ENCODE measurements at places on chromosomes 16 and 17.

DNA sequence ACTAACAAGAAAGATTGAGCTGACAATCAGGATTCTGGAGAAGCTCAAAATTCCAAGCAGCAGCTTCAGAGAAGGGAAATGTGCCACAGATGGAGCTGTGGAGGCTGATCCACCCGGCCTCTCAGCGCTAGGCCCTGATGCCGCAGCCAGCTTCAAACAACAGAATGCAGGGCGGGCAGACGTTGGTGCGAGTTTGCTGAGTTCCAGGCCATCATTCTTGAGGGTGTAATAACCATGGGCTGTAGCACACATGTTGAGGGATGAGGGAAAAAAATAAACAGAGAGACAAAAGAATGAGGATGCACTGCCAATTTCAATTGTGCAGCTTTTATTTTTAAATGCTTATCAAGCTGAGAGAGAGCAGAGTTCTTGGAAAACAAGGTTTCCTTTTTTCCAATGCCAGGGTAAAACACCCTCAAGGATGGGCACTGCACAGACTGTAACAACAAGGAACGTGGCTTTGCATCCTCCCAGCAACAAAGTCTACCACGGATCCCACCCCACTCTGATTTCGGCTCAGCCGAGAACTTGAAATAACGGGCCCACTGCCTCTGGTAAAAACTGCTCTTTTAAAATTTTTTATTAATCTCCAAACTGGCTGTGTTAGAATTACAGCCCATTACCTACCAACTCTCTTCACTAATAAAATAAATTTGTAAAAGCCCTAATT, 90.2 kb downstream of the SMG6 start:
- DNase-seq = no peak

- DNase-seq = peak; percentile 76
Observed at GRCh38 chr17:32523017-32523680, 36.4 kb downstream of the CDK5R1 start.

DNA sequence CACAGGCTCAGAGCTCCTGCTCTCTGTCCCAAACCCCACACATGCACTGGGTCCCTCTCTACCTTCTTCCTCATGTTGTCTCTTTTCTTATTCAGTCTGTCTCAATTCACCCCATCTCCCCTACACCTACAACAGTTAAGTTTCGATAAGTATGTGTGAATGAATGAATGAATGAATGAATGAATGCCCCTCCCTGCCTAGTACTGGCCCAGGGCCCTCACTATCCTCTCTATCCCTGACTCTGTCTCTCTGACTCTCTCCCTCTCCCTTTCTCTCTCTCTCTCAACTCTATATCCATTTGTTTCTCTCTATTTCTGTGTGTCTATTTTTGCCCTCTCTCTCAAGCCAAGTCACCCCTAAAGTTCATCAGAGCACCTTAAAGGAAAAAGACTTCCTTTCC, 6.7 kb upstream of the KRT9 start:
- no peak for DNase-seq

GRCh38 chr16:59169168-59169567, 435.1 kb upstream of the GOT2 start:
- DNase-seq = no peak

- no peak for DNase-seq
Observed at GRCh38 chr17:80315517-80316182, 55.0 kb downstream of the RNF213 start.

GRCh38 chr17:11559601-11560000, 38.7 kb upstream of the DNAH9 start:
- DNase-seq = no peak

DNA sequence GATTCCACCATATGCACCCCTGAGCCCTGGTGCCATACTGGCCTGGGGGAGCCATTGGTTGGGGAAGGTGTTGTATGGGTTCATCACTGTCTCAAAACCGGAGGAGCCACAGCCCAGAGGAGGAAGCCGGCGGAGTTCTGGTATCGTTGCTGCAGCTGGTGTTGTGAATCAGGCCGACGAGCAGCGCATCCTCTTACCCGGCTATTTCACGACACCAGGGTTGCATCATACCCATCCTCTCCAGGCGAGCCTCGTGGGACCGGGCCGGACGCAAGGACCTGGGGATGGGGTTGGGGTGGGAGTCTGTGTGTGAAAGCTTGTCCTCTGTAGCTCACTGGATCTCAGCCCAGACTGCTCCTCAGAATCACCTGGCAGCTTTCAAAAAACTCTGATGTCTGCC, 6.6 kb upstream of the SLC12A3 start:
- peak; percentile 26 for DNase-seq

DNA sequence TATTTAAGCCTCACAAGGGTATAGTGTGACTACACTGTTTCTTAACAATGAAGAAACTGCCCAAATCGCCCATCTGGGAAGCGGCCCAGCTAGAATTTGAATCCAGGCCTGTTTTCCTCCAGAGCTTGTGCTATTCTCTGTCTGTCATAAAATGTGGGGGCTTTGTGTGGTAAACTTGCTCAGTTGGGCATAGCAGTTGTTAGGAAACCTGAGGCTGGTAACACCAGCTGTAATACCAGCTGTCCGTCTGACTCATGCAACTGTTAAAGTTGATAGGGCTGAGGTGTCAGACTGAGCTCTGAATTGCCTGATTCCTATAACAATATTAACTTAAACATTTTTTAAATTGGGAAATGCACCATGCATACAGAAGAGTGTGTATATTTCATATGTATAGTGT, 9.3 kb downstream of the NOD2 start:
- DNase-seq = no peak

DNA sequence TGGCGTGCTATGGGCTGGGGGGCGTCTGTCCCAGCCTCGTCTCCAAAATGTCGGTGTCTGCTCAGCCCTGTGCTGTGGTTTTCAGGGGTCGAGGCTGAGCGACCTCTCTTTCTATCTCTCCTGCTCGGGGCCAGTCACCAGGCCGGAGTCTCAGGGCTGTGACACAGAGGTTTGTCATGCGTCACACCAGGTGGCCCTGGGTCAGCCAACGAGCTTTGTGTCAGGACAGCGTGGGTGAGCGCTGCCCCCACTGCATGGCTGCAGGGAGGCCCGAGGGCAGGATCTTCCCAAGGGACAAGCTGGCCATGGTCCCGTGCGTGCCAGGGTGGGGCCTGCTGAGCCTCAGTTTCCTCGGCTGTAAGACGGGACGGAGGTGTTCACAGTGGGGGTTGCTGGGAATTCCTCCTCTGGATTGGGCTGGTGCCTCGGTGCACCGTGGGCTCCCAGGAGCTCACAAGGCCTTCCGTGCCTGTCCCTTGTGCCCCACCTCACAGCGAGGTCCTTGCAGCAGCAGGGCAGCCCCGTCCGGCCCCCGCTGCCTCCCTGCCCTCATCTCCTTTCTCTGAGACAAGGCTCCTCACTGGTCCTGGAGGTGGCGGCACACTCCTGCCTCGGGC, 50.5 kb downstream of the CBFA2T3 start:
- no peak for DNase-seq

DNA sequence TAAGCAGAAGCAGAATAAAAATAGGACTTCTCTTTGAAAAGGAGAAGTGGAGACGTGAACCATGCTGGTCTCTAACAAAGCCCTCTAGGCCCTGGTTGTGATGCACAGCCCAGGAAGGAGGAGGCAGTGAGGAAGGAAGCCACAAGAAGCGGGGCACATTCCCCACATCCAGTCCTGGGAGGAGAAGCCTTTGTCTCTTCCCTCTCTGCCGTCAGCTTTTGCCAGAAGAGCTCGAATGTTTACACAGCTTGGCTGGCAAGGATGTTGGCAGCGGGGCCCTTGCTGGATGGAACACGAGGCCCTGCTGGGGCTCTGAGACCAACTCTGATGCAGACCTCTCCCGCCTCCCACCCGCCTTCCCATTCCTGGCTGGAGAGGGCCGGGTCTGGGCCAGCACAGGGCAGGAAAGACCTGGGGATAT, 91.3 kb downstream of the MAF start:
- no peak for DNase-seq

- DNase-seq = no peak
Observed at GRCh38 chr16:3980253-3981111, 100.0 kb upstream of the CREBBP start.

DNA sequence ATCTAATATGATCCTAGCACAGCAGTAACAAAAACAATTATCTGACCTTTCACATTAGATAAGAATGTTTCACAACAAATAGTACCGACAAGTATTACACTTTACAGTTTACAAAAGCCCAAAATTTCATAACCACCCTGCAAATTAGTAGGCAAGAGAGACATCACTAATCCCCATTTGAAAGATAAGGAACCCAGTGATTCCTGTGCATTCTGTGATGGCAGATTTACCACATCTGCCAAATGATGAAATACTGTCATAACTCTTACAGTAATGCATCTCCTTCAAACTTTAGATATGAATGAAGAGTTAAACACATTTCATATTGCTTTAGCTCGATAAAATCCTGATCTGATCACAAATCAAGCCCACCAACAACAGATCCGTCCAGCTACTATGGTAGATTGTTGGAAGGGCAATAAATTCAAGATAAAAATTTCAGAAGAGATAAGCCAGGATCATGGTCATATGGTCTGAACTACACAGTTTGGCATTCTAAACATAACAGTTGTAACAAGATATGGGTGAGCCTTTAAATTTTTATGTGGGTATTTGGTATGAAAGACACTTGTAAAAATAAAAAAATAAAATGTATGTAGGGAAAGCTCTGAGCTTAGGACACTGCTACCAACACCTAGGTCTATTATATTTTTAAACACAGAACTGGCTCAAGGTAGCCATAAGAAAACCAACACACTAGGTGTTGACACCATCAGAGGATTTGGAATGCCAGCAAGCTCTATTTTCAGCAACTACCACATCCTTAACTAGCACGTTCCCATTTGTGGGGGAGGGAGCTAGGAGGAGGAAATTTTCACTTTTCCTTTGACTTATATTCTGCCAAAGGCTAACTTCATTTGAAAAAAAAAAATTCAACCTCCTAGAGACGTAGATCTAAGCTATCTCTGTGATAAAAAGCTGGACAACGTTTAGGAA, 9.3 kb downstream of the YWHAE start:
- DNase-seq = no peak

DNA sequence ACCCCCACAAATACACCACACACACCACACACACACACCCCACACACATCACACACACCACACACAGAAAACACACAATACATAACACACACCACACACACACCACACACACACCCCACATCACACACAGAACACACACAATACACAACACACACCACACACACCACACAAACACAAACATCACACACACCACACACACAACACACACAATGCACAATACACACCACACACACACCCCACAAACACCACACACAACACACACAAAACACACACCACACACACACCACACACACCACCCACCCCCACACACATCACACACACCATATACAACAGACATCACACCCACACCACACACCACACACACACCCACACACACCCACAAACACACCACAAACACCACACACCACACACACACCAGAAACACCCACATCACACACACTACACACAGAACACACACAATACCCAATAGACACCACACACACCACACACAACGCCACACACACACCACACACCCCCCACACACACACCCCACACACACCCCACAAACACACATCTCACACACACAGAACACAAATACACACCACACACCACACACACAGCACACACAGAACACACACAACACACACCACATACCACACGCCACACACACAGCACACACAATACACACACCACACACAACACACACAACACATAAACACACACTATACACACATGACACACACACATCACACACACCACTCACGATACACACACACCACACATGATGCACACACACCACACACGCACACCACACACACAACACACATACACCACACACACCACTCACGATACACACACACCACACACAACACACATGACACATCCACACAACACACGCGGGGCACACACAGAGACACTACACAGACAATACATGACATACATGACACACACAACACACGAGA, 11.0 kb upstream of the GCGR start:
- DNase-seq = no peak

- DNase-seq = no peak
Observed at GRCh38 chr16:81526935-81527334, 82.3 kb downstream of the CMIP start.

GRCh38 chr16:62732092-62732491, 695.9 kb upstream of the CDH8 start:
- DNase-seq = no peak

DNA sequence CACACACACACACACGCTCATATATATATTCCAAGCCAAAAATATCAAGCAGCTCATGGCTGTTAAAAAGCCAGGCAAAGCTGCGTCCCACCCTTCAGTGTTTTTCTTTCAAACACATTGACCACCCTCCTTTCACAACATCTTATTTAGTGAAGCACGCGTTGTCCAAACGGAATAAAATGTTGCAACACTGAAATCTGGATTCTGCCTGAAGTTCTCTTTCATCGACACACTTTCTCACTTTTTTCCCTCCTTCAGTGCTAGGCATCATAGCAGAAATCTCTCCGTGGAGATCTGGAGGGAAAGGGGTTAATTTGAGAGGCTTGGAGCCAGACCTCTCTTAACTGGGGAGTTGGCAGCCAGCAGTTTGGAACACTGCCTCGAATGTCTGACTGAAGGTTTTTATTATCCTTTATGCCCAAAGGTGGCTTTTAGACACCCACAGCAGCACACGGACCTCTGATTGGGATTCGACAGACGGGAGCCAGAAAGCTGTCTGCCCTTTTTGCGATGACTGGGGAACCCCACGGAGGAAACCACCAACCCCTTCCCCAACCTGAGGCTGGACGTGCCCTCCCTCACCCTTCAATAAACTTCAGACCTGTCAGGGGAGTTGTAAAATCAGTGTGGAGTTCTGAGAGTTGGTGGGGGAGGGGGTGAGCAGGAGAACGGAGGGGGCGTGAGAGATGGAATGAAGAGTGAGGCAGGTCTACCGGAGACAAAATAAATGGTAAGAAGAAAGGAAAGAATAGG, 833.6 kb upstream of the SOX9 start:
- DNase-seq = no peak

- DNase-seq = no peak
Observed at GRCh38 chr17:610276-610675, 104.4 kb downstream of the VPS53 start.

- DNase-seq = peak; percentile 85
Observed at GRCh38 chr17:3558603-3559269, 1.1 kb upstream of the TRPV3 start.

GRCh38 chr17:64245218-64246145, 17.6 kb downstream of the TEX2 start:
- DNase-seq = no peak

Measured in germinal center (tissue), 1 donor.